ENCODE measurements at places on chromosomes 2 and 18.

DNA sequence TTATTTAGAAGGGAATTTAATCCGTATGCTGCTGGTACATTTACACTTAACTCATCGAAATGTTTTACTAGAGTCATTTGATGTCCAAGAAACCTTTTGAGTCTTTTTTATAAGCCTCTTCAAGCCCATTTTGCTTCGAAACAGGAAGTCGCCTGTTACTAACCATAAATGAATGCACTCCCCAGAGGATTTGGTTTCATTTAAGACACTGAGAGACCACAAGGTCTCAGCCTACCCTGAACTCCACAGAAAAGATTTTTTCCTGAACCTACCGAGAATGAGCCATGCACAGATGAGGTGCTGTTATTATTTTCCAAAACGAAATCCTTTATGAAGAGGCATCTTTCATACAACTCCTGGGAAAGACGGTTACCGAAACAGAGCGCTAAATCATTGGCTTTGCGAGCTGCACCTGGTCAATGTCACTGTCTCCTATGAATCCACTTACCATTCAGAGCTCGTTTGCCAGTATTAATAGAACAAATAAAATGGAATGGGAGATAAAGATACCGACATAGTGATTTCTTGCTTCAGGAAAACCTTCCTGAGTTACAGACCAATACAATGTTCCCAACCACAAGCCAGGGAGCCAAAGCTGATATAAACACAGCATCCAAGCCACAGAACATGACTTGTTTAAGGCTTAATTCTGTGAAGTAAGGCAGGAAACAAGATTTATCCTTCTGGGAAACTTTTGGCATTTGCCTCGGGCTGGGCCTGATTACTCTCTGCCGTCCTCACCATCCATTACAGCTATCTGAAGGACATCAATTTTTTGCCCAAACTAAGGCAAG is 382.1 kb downstream of the OSR1 start:
- DNase-seq = no peak

- no peak for DNase-seq
Measured at GRCh38 chr2:41847744-41848441, 199.9 kb upstream of the PKDCC start.

- no peak for DNase-seq
Measured at GRCh38 chr2:37563375-37564015, 107.9 kb downstream of the CDC42EP3 start.

DNA sequence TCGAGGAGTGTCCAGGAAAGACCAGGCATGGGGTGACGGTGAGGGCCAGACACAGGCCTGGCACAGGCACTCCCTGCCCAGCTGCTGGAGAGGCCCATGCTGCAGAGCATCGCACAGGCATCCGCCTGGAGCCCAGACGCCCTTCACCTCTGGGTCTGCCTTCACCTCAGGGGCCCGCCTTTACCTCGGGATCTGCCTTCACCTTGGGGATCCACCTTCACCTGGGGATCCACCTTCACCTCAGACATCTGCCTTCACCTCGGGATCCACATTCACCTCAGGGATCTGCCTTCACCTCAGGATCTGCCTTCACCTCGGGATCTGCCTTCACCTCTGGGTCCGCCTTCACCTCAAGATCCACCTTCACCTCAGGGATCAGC is 7.7 kb downstream of the KIF1A start:
- no peak for DNase-seq

DNA sequence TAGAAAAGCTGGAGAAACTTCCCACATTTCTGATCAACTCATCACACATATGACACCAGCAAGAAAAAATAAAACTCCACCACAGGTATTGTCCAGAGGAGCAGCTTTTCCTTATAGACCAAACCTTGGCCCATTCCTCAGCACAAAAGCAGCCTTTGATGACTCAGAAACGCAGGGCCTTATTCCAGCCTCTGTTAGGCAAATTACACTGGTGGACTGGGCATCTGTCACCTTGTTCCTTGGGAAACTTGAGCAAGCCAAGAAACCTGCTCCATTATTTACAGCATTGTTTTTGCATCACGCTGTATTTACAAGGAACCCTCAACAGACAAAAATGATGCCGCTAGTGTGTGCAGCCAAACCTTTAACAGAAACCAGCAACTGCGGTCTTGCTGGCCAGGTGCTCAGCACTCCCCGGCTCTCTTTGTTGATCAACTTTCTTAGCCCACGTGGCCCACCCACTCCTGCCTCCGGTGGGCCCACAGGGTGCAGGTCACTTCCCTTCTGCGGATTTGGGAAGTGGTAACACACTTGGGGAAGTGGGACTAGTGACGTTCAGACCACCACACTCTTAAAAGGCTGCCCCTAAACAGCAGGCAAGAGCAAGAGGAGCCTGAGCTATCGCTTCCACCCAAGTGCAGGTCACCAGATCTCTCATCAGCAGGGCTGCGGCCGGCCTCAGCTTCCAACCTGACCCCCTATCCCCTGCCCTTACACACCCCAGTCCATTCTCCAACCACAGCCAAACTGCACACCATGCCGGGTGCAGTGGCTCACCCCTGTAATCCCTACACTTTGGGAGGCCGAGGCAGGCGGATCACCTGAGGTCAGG is 1.5 kb downstream of the AP1S3 start:
- no peak for DNase-seq

Measured in stimulated activated CD8-positive, alpha-beta memory T cell treated with anti-CD3 and anti-CD28 coated beads, Interleukin-12 subunit alpha, Interleukin-12 subunit beta, amount 100 ng/mL, for 1 hour (primary cell).